Progenitor cell of endocrine pancreas (in vitro differentiated cells): ENCODE measurements at places on chromosomes 1 and 21. TPM values are rescaled to one million over a fixed set of nuclear protein-coding genes. Genes with fewer than 3 reads are reported as not detected.

DNA sequence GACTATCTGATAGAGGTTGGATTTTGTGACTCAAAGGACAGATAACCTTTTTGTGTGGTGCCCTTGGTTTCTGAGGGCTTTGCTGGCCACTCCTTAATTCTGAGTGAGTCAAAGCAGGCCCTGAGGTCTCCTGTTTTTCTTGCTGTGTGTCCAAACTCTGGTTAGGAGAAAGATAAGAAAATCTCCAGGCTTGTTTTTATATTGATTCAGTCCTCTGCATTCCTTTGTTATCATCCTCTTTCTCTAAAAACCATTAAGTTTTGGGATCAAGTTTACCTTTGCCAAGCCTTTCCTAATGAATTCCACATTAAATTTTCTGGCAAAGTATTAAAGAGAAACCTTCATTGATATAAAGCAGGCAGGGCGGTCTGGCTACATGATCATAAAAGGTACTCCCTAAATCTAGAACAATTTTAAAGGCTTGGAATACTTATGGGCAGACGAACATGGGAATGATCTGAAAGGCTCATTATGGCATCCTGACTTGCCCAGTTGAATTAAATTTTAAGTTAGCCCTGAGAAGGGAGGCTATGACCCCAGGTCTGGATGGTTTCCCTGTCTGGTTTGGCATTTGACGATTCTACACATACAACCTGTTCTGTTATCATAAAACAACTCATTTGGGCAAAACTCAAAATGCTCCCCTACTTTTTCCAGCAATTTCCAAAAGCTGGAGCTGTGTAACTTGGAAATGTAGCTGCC is 20.8 kb downstream of the ZBTB8B start:
- no peaks in the 10 kb centered on the region for H3K27me3 ChIP-seq
- no peak overlapping the region for H3K27ac ChIP-seq
- peaks cover 25% of the 10 kb centered on the region for H3K4me1 ChIP-seq
- peaks cover 26% of the 10 kb centered on the region for H3K36me3 ChIP-seq
- no peak for DNase-seq

DNA sequence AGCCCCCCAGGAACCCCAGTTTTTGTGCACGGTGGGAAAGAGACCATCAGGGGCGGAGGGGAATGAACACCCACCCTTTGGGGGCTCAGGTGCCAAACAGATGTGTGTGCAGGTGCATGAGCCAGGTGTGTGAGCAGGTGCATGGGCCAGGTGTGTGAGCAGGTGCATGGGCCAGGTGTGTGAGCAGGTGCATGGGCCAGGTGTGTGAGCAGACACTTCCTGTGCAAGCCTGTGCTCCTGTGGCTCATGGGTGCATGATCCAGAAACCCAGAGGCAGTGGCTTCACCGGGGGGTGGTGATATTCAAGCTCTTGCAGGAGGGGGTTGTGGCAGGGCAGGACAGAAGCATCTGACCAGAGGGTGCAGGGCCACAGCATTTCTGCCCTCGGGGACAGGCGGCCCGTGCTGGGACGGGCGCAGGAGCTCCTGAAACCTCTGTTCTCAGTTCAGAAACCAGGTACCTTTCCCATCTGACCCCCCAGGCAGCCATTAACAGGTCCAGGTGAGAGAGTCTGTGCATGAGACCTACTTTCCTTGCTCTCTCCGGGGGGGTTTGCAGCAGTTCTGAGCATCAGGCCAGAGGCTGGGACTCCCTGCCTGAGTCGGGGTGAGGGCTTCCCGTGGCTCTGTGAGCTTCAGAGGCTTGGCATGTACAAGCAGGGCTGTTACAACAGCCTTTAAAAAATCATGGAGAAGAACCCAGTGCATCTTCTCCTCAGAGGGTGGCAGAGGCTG is 29.1 kb downstream of the COL18A1 start:
- peaks cover 31% of the 10 kb centered on the region for H3K4me1 ChIP-seq
- peaks cover 2% of the 10 kb centered on the region for H3K36me3 ChIP-seq
- no peak overlapping the region for H3K27ac ChIP-seq
- no peak overlapping the region for H3K4me3 ChIP-seq
- H3K27me3 ChIP-seq: no peaks in the 10 kb centered on the region

- DNase-seq: no peak
- H3K27me3 ChIP-seq: peaks cover 12% of the 10 kb centered on the region
- peaks cover 3% of the 10 kb centered on the region for H3K4me1 ChIP-seq
- no peak overlapping the region for H3K27ac ChIP-seq
- no peaks in the 10 kb centered on the region for H3K36me3 ChIP-seq
Measured at GRCh38 chr1:151846062-151846568, 6.5 kb upstream of the C2CD4D start.

- no peak overlapping the region for H3K27ac ChIP-seq
- no peak overlapping the region for H3K4me3 ChIP-seq
- peaks cover 20% of the 10 kb centered on the region for H3K27me3 ChIP-seq
Measured at GRCh38 chr21:35041881-35042280, 7.2 kb downstream of the RUNX1 start.

DNA sequence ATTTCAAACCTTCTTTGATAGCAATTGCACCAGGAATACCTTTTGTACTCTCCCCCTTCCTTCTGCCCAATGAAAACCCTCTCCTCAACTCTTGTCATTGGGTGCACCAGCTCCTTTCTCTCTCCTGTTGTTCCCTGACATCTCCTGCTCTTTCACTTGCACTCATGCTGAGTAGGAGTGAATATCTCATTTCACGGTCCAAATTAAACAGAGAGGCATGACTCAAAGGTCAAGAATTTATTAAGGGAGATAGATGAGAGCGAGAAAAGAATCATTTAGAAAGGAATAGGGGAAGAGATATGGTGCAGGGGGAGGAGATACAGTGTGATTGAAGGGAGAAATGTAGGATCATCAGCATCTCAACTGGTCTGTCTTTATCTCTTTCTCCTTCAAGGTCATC is 22.1 kb downstream of the AIM2 start:
- H3K27ac ChIP-seq: no peak overlapping the region
- H3K36me3 ChIP-seq: peaks cover 2% of the 10 kb centered on the region
- no peaks in the 10 kb centered on the region for H3K27me3 ChIP-seq
- H3K4me1 ChIP-seq: peaks cover 2% of the 10 kb centered on the region
- no peak overlapping the region for H3K4me3 ChIP-seq

DNA sequence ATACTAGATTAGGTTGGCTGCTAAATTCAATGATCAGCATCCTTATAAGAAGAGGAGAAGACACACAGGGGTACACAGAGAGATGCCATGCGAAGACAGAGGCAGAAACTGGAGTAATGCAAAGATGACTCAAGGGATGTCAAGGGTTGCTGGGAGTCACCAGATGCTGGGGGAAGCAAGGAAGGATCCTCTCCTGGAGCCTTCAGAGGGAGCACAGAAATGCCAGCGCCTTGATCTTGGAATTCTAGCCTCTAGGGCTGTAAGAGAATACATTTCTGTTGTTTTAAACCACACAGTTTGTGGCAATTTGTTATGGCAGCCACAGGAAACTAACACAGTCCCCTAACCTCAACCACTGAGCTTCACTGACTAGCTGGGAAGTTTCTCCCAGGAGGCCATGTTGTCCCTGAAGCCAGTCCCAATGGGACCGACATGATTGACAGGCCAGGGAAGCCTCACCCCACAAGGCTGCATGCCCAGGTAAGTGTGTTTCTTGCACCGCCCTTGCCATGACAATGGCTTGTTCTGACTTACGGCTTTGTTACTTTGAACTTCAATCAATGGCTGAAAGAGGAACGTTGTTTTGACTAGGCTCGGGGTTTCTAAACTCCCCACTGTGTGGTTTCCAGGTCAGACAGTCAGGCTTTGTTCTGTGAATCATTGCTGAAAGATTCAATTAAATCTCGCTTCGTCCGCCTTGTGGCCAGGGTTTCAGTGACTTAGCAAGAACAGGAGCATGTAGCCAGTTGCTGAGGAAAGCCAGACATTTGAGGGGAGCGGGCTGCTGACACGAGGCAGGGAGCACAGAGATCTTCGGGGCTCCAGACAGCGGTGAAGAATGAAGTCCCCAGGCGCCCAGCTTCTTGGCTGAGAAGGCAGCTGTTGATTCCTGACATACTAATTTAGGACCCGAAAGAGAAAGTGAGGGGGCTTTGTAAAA is 62.3 kb downstream of the RUNX1 start:
- no peak for DNase-seq
- H3K27ac ChIP-seq: peak overlapping the region; percentile 2
- peaks cover 37% of the 10 kb centered on the region for H3K27me3 ChIP-seq

DNA sequence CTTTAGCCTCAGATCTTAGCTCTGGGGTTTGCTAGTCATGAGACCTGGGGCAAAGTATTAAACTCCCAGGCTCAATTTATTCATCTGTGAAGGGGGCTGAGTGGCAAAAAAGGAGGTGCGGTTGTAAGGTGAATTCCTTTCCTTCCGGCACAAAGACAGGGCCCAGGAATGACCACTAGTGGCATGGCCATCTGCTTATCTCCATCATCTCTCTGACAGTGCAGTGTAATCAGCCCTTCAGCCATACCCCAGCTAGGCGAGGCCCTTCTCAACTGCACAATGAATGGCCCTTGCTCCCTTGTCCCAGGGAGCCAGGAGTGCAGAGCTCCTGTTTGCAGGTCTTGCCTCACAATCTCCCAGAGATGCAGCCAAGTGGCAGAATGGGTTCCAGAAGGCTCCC is 5.6 kb upstream of the SLC26A9 start:
- H3K4me1 ChIP-seq: peaks cover 8% of the 10 kb centered on the region
- H3K4me3 ChIP-seq: no peak overlapping the region
- no peaks in the 10 kb centered on the region for H3K36me3 ChIP-seq
- DNase-seq: no peak

GRCh38 chr1:211952299-211952698 is 83.1 kb downstream of the INTS7 start:
- H3K27me3 ChIP-seq: no peaks in the 10 kb centered on the region
- peaks cover 28% of the 10 kb centered on the region for H3K36me3 ChIP-seq
- no peak for DNase-seq
- H3K27ac ChIP-seq: no peak overlapping the region
- H3K4me3 ChIP-seq: no peak overlapping the region

GRCh38 chr21:34974162-34974981 is 74.7 kb downstream of the RUNX1 start:
- no peak overlapping the region for H3K4me3 ChIP-seq
- peaks cover 2% of the 10 kb centered on the region for H3K4me1 ChIP-seq
- peaks cover 5% of the 10 kb centered on the region for H3K27me3 ChIP-seq
- DNase-seq: no peak
- H3K36me3 ChIP-seq: no peaks in the 10 kb centered on the region

- no peaks in the 10 kb centered on the region for H3K4me1 ChIP-seq
- H3K4me3 ChIP-seq: no peak overlapping the region
- no peak for DNase-seq
- peaks cover 19% of the 10 kb centered on the region for H3K36me3 ChIP-seq
- no peak overlapping the region for H3K27ac ChIP-seq
Measured at GRCh38 chr1:225500624-225501192, 72.9 kb upstream of the LBR start.

GRCh38 chr1:3127738-3128137 is 58.7 kb downstream of the PRDM16 start:
- DNase-seq: no peak
- no peak overlapping the region for H3K4me3 ChIP-seq
- peaks cover 51% of the 10 kb centered on the region for H3K4me1 ChIP-seq
- no peaks in the 10 kb centered on the region for H3K27me3 ChIP-seq
- H3K36me3 ChIP-seq: no peaks in the 10 kb centered on the region

- no peaks in the 10 kb centered on the region for H3K27me3 ChIP-seq
- no peak overlapping the region for H3K27ac ChIP-seq
- DNase-seq: no peak
- no peaks in the 10 kb centered on the region for H3K4me1 ChIP-seq
- peaks cover 21% of the 10 kb centered on the region for H3K36me3 ChIP-seq
Measured at GRCh38 chr1:5944154-5944842, 47.9 kb downstream of the NPHP4 start.

GRCh38 chr1:23913212-23913880 is at the start of gene CNR2:
CNR2 (minus strand) TSS chr1:23913362; CDS start chr1:23875617, 37,745 bp downstream.
- peaks cover 4% of the 10 kb centered on the region for H3K27me3 ChIP-seq
- H3K4me3 ChIP-seq: no peak within 1 kb of the TSS
- H3K36me3 ChIP-seq: no peaks in the 10 kb centered on the region
- H3K4me1 ChIP-seq: no peaks in the 10 kb centered on the region

DNA sequence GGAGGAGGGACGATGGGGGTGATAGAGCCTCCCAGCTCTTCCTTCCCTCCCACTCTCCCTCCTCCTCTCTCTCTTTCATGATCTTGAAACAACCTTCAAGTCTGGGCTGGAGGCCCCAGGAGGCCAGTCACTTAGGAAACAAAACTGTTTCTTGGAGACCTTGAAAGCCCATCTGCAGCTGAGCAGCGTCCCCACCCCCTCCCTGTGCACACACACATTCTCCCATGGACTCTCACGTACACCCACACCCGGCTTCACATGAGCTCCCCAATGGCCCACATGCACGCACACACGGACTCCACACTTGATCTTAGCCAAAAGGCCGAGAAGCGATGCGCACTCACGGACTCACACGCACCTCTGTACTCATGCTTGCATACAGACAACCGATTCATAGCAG is 3.2 kb upstream of the ATP1A2 start:
- peaks cover 43% of the 10 kb centered on the region for H3K27me3 ChIP-seq
- no peak for DNase-seq
- no peaks in the 10 kb centered on the region for H3K36me3 ChIP-seq
- H3K27ac ChIP-seq: no peak overlapping the region
- H3K4me3 ChIP-seq: no peak overlapping the region

ELF3 gene
- 71.9 and 74.3 TPM in 2 replicates for total RNA-seq

MAP10 gene
- 3.2 and 3.6 TPM in 2 replicates for total RNA-seq

DCST1 gene
- not detected in 2 replicates for total RNA-seq

THEMIS2 gene
- total RNA-seq: 3.0 and 3.3 TPM in 2 replicates

FCAMR gene
- not detected in 2 replicates for total RNA-seq

GORAB gene
- total RNA-seq: 23.1 and 26.2 TPM in 2 replicates

COL9A2 gene
- total RNA-seq: 48.1 and 53.8 TPM in 2 replicates

LEFTY1 gene
- total RNA-seq: 22.9 and 26.0 TPM in 2 replicates

PCBP3 gene
- 3.7 and 4.3 TPM in 2 replicates for total RNA-seq

F3 gene
- 84.9 and 95.0 TPM in 2 replicates for total RNA-seq
